Upper lobe of left lung (tissue), 6 donors: ENCODE measurements at places on chromosomes 5 and 9. TPM values are rescaled to one million over a fixed set of nuclear protein-coding genes. Genes with fewer than 3 reads are reported as not detected.

GRCh38 chr5:73792687-73793320 is 166.8 kb downstream of the ARHGEF28 start:
- DNase-seq: no peak

Gene MARCHF11
- not detected for total RNA-seq

Gene STK32A
- total RNA-seq: 2.7 TPM

Gene FAM221B
- not detected for total RNA-seq

Gene BTNL8
- total RNA-seq: 3.6 TPM

Gene PCDHB9
- total RNA-seq: 2.8 TPM
